ENCODE measurements at places on chromosomes 16 and 17.

DNA sequence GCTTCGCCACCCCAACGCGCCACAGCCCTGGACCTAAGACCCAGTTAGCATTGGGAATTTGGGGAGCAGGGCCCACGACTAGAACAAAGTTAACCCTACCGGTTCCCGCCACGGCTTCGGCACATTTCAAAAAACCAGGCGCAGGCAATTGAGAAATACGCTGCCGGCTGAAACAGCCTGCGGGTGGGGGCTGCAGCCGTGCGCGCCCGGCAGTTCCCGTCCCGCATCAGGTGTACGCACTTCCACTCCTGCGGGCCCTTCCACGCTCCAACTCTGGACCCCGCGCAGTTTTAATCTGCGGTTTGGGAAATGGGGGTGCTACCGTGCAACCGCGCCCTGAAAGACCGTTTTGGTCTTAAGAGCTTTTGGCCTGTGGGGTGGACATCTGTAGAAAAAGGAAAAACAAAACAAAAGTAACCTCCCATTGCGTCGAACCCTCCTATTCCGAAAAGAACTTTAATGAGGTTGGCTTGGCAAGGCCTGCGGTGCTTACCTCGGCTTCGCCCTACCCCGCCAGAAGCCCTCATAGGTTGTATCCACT is 7.1 kb downstream of the IRX5 start:
- DNase-seq, result no peak

- no peak for DNase-seq
Measured at GRCh38 chr17:49527927-49528651, 33.0 kb downstream of the NGFR start.

DNA sequence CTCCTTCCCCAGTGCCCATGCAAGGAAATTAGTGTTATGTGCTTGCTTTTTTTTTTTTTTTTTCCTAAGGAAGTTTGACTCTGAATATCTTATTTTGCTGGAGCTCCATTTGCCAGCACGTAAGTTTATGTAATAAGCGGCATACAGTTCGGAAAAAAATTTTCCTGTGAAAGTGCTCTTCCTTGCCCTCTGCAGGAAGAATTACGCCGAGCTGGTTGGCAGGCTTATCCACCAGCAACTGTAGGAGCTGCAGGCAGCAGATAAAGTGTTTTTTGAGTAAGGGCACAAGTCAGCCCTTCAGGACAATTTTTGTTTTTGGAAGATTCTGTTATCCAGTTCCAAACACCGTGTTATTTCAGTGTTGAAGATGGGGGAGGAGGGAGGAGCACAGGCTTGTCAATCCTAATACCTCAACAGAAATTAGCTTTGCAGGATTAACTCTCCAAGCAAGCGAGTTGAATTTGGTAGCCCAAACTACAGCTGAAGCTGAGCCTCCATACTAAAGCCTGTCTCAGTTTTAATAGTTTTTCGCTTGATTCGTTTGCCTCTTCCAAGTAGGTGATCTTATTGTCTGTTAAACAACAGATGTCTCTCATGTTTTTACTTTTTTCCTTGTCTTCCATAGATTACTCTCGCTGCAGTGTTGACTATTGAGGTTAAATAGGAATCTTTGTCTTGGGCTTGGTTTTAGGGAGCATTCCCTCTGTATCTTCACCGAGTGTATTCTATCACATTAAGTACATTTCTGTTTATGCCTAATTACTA is 1.1 kb downstream of the SPECC1 start:
- DNase-seq, result no peak

DNA sequence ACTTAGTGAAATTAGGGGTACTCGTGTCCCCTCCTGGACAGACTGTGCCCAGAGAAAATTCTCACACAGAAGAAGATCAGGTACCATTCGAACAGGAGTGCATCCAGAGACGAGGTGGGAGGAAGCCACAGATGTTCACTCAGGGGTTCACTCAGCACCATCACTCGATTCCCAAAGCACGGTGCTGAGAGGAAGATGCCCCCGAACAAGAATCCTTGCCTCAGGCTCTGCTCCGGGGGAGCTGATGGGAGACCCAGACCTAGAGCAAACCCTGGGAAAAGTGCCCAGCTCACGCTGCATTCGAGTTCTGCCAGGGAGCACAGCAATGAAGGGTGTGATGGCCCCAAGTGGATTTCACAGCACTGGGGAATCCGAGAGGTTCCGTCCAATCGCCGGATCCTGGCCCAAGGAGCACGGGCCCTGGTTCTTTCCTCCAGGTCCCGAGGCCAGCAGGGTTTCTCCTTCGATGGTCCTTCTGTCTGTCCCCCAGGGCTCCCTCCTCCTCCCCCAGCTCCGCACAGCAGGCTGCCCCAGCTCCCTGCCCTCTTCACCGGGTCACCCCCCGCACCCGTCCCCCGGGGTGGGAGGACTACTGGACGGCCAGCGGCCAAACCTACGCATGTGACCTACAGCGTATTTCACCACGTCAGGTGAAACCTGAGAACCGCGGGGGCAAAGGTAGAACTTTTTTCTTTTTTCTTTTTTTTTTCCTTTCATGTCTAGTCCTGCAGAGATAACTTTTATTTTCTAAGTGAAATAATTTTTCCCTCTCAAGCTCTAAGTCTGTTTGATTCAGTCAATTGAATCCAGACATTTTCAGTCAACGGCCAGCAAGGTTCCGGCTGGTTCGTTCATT is 10.2 kb upstream of the UBE2I start:
- no peak for DNase-seq

DNA sequence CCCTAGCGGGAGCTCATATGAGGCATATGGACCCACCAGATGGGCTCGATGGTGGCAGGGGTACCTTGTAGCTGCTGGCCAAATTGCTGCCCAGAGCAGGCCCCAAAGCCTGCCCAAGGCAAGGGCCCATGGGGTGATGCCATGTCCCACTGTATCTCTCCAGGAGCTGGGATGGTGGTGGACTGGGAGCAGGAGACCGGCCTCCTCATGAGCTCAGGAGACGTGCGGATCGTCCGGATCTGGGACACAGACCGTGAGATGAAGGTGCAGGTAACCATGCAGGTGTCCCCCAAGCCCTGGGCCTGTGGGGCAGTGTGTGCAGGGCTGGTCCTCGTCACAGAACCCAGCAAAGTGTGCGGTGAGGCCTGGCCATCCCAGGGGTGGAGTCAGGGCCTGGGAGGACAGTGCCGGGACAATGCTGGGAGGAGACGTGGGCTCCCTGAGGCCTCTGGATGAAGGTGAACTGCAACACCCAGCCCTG is 34.1 kb upstream of the CHMP6 start:
- DNase-seq, result no peak

DNA sequence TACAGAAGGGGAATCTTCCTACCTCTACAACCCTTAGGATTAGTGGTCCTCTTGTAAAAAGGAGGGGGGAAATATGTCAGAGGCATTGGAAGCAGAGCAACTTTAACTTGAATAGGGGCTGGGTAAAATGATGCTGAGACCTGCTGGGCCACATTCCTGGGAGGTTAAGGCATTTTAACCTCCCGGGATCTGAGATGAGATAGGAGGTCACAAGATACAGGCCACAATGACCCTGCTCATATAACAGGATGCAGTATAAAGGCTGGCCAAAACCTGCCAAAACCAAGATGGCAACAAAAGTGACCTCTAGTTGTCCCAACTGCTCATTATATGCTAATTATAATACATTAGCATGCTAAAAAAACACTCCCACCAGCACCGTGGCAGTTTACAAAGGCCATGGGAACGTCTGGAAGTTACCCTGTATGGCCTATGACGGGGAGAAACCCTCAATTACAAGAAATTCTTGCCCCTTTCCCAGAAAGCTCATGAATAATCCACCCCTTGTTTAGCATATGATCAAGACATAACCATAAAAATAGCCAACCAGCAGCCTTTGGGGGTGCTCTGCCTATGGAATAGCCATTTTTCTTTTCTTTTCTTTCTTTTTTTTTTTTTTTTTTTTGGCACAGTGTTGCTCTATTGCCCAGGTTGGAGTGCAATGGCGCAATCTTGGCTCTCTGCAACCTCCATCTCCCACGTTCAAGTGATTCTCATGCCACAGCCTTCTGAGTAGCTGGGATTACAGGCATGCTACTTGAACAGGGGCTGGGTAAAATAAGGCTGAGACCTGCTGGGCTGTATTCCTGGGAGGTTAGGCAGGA is 6.2 kb upstream of the C1QTNF1 start:
- no peak for DNase-seq

All from CD4-positive, alpha-beta T cell treated with Interleukin-4 for 1 hour (primary cell).